C1 segment of cervical spinal cord (tissue), 14 donors: ENCODE measurements at places on chromosomes 12 and 14.
A peak's percentile ranks its signal among the peaks of the same experiment; 100 is the strongest.

GRCh38 chr14:41900644-41901043 is 294.0 kb downstream of the LRFN5 start:
- DNase-seq = no peak

DNA sequence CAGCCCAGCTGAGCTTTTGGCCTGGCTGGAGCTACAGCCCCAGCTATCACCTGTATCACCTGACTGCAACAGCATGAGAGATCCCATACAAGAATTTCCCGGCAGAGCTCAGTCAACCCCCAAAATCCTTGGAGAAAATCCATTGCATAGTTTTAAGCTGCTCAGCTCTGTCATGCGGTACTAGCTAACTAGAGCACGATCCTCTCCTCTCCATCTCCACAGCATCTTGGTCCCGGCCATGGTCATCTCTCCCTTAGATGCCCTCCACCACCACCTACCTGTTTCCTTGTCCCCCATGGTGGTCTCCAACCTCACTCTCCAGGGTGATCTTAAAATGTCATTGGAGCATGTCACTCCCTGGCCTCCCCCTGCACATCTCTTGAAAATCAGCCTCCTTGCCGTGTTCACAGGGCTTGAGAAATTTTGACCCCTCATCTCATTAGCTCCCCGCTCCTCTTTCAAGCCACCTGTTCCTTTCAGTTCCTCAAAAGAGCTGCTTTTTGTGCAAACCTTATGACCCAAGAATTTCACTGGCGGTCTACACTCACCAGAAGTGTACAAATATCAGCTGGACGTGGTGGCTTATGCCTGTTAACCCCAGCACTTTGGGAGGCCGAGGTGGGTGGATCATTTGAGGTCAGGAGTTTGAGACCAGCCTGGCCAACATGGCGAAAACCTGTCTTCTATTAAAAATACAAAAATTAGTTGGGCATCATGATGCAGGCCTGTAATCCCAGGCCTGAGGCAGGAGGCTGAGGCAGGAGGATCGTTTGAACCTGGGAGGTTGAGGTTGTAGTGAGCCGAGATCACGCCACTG is 8.1 kb upstream of the CLMN start:
- DNase-seq = no peak

DNA sequence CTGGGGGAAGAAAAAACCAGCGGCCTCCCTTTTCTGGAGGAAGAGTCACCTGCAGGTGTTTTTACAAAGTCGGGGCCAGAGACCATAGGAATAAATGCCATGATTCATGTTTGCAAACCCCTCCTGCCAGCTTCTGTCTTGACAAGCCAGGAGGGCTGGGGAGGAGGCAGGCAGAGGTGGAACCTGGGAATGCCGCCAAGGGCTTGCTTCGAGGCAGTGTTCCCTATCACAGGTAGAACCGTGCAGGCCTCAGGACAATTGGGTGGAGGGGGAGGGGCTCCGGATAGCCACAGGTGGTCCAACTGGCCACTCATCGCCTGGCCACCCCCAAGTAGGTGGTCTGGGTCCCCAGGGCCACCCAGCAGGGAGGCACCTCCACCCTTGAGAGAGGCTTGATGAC is 14.2 kb upstream of the DLK1 start:
- no peak for DNase-seq

GRCh38 chr12:112937741-112938719 is at the start of gene OAS3:
OAS3 (plus strand) TSS chr12:112938474; CDS start chr12:112938531, 57 bp downstream.
- peak; percentile 10 for DNase-seq

DNA sequence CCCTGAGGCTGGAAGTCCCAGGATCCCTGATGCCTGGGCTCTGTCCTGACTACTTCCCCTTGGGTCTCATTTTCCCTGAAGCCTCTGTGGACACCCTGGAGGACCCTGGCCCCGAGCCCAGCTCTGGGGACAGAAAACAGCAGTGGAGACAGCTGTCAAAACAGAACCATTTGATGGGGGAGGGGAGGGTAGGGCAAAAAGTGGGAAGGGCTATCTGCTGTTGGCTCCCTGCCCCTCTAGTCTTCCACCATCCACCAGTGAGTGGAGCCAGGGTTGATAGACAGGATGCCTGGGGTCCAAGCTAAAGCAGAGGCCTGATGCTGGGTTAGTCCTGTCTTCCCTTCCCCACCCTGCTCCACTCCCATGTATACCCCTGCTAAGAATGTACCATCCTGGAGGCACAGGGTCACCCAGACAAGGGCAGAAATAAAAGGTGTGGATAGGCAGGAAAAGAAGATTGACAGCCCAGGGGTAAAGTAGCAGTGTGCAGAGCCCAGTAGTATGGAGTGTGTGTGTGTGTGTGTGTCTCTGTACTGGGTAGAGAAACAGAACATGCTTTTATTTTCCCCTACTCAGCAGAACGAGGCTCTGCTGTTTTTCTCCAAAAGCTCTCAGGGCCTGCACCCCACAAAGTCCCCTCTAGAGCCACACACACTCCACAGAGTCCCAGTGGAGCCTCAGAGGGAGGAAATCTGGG is 9.8 kb downstream of the ZNF385A start:
- DNase-seq = no peak

- no peak for DNase-seq
These were observed 3.3 kb downstream of the DDHD1 start for GRCh38 chr14:53149668-53150316.

GRCh38 chr14:88025313-88025712 is 20.4 kb downstream of the GPR65 start:
- DNase-seq = no peak

DNA sequence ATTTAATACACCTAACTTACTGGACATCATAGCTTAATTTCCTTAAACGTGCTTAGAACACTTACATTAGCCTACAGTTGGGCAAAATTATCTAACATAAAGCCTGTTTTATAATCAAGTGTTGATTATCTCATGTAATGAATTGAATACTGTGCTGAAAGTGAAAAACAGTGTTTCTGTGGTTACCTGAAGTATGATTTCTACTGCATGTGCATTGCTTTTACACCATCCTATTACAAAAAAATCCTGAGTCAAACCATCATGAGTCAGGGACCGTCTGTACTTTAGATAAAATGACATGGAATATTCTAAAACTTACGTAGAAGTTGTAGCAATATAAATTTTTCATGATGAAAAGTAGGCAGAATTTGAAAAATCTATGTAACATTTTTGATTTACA is 32.8 kb downstream of the TBC1D15 start:
- DNase-seq = no peak

GRCh38 chr12:6950811-6951540 is at the start of gene PTPN6:
PTPN6 (plus strand) TSS chr12:6951356; CDS start chr12:6951513, 157 bp downstream.
- DNase-seq = no peak

GRCh38 chr14:59022144-59022543 is 166.3 kb upstream of the DAAM1 start:
- no peak for DNase-seq

DNA sequence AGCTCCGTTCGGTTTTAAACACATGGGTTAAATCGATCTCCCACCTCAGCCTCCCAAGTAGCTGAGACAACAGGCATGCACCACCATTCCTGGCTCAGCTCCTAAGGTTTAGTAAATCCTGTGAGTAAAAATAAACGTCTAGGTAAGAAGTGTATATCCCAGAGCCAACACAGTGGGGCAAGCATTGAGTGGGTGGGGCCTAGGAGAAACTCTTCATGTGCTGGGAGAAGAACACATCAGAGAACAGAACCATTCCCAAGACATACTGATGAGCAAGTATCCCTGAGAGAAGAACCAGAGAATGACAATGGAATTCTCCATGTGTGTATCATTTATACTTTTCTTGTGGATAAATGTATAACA is 86.3 kb downstream of the SEC23A start:
- no peak for DNase-seq

GRCh38 chr12:70660620-70661219 is 23.5 kb upstream of the PTPRB start:
- no peak for DNase-seq

DNA sequence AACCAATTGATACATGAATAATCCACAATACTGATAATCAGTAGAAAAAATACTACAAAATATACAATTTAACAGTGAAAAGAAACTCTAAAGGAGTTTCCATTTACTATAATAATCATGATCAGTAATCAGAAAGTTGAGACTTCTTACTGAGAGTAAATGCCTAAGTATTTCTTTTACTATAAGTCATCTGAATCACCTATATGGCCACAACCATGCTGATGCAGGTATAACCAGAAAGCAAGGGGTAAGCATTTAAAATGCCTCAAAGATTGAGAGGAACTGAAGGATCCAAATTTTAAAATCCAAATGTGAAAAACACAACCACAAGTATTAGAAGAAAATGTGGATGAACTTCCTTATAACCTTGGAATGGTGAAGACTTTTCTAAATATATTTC is 23.4 kb downstream of the CDK17 start:
- no peak for DNase-seq

DNA sequence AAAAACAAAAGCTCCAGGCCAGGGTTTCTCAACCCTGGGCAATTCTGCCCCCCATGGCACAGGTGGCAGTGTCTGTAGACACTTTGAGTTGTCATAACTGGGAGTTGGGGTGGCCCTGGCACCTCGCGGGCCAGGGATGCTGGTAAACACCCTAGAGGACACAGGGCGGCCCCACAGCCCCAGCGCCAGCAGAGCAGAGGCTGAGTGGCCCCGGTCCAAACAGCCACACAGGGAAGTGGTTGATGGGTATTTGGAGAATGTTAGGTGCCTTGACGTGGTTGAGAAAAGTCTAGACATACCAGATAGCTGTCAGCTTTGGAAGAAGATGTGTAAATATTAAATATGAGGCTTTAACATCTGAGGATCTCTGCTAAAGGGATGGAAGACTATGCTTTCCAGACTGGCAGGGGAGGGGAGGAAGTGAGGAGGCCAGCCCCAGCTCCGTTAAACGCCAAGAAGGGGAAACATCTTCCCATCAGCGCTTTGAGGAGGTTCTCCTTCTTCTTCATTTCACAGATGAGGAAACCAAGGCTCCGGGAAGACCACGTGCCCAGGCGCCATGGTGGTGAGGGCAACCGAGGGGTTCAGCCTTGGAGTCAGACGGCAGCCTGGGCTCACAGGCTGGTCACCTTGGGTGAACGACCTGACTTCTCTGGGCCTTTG is 103.7 kb downstream of the SCARB1 start:
- DNase-seq = no peak

- no peak for DNase-seq
These were observed 180.5 kb downstream of the PRKCH start for GRCh38 chr14:61501714-61502458.

GRCh38 chr12:18250313-18250916 is 10.9 kb upstream of the PIK3C2G start:
- no peak for DNase-seq

GRCh38 chr12:127398016-127398710 is 868.8 kb upstream of the TMEM132C start:
- no peak for DNase-seq

DNA sequence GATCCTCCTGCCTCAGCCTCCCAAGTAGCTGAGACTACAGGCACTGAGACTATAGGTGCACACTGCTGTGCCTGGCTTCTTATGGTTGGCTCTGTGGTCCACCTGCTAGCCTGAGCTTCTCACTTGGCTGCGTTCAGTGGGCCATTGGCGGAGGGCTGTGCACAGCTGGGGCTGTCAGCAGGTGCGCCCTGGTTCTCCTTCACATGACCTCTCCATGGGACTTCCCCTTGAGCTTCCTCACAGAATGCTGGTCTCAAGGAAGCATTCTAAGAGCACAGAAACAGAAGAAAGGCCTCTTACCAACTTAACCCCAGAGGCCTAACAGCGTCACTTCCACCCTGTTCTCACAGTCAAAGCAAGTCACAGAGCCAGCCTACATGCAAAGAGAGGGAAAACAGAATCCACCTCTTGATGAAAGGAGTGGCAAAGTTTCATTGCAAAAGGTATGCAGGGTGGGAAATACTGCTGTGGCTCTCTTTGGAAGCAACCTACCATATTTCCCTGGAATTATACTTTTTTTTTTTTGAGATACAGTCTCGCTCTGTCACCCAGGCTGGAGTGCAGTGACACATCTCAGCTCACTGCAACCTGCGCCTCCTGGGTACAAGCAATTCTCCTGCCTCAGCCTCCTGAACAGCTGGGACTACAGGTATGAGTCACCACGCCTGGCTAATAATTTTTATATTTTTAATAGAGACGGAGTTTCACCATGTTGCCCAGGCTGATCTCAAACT is 9.3 kb downstream of the RILPL2 start:
- no peak for DNase-seq

- no peak for DNase-seq
These were observed 62.7 kb downstream of the CAND1 start for GRCh38 chr12:67331828-67332227.

DNA sequence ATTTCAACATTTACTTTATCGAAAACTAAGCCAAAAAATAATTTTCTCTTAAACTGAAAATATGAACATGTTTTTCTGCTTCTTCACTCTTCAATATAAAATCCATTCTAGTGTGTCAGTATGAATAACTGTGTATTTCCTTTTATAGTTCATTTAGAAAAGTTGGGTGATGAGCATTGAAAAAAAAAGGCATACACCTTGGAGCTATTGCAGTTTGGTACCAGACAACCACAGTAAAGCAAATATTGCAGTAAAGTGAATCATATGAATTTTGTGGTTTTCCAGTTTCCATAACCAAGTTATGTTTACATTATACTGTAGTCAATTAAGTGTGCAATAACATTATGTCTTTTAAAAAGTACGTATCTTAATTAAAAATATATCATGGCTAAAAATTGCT is 195.0 kb upstream of the FOXG1 start:
- DNase-seq = no peak

- DNase-seq = no peak
These were observed 68.6 kb upstream of the SYT1 start for GRCh38 chr12:78795934-78796445.

DNA sequence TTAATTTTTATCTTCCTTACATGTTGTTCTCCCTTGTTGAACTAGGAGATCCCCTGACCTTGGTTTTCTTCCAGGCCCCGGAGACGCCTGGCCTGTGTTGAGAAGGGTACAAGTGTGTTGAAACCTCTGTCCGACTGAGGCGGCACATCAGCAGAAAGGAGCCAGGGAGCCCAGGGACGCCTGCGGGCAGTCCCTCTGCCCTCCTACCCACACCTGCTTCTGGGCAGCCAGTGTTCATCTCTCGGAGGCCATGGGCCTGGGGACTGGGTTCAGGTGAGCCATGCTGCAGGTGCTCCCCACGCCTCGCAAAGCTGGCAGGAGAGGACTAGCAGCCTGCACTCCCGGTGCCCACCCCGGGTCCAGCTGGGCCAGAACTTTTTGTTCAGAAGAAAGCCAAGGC is 39.9 kb upstream of the EIF5 start:
- no peak for DNase-seq

DNA sequence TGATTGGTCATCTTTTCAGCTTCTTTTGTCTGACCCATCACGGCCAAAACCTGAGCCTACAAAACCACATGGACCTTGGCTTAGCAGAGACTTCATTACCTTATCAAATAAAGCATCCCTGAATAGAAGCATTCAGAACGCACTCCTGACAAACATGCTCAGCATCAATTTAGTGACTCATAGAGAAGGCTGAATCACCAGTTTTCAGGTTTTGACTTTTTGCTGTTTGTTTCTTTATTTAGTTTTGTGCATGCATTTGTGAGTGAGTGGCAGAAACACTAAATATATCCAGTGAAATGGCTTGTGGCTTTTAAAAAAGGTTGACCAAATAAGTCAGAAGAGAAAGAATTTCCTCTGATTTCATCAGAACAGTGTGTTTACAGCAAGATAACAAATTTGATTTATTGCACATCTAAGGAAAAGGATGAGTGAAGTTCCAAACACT is 19.0 kb upstream of the OVCH1 start:
- no peak for DNase-seq
